ENCODE measurements at places on chromosomes 11 and 22. TPM values are rescaled to one million over a fixed set of nuclear protein-coding genes. Genes with fewer than 3 reads are reported as not detected.

Gene SAA4
- not detected for total RNA-seq

Gene SLC22A12
- total RNA-seq, result not detected

Gene CELSR1
- 0.10 TPM for total RNA-seq

Gene DDI1
- not detected for total RNA-seq

Gene TBX10
- not detected for total RNA-seq

Gene ISX
- not detected for total RNA-seq

Gene ELFN2
- 0.28 TPM for total RNA-seq

Gene PGA5
- not detected for total RNA-seq

Gene OTUB1
- total RNA-seq, result 86.8 TPM

Gene GAB4
- total RNA-seq, result not detected

Gene SLC16A8
- total RNA-seq, result not detected

Gene CRYBB3
- 0.40 TPM for total RNA-seq

Gene PRG2
- 0.68 TPM for total RNA-seq

Gene C11orf16
- not detected for total RNA-seq

Gene SCO2
- total RNA-seq, result 6.4 TPM
